Spleen (tissue), 13 donors: ENCODE measurements at places on chromosomes 2 and 18. TPM values are rescaled to one million over a fixed set of nuclear protein-coding genes. Genes with fewer than 3 reads are reported as not detected.

- no peaks in the 10 kb centered on the region for H3K4me1 ChIP-seq
- no peak overlapping the region for H3K4me3 ChIP-seq
- no peaks in the 10 kb centered on the region for H3K36me3 ChIP-seq
- H3K27me3 ChIP-seq, result no peaks in the 10 kb centered on the region
- no peak overlapping the region for H3K27ac ChIP-seq
These were observed 302.4 kb downstream of the LRRTM1 start for GRCh38 chr2:80002112-80002511.

The WDR75 gene
- polyA plus RNA-seq, result 27.1 TPM

The PLCL1 gene
- 0.68 TPM for polyA plus RNA-seq

The ID2 gene
- 42.8 TPM for polyA plus RNA-seq

- no peak overlapping the region for H3K27ac ChIP-seq
- peaks cover 6% of the 10 kb centered on the region for H3K4me1 ChIP-seq
- H3K4me3 ChIP-seq, result no peak overlapping the region
- no peaks in the 10 kb centered on the region for H3K27me3 ChIP-seq
These were observed 146.5 kb upstream of the MGAT5 start for GRCh38 chr2:134107402-134107801.

DNA sequence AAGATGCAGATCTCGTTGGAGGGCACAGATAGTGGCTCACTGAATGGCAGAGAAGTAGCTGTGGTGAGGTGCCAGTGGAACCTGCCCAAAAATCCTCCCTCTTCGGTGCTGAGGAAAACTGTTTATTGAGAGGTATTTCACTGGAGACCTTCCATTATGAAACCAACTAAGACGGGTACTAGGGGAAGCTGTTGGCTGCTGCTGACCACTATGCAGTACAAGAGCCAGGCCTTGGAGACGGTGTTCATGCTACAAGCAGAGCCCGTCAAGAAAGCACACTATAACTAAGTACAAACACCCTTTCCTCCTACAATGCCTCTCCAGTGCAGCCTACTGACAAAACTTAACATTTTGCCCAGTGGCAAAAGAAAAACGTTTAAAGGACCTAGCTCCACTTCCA, 4.6 kb downstream of the ARL5A start:
- H3K4me1 ChIP-seq, result peaks cover 45% of the 10 kb centered on the region
- no peak overlapping the region for H3K27ac ChIP-seq
- no peak for DNase-seq
- H3K4me3 ChIP-seq, result no peak overlapping the region

DNA sequence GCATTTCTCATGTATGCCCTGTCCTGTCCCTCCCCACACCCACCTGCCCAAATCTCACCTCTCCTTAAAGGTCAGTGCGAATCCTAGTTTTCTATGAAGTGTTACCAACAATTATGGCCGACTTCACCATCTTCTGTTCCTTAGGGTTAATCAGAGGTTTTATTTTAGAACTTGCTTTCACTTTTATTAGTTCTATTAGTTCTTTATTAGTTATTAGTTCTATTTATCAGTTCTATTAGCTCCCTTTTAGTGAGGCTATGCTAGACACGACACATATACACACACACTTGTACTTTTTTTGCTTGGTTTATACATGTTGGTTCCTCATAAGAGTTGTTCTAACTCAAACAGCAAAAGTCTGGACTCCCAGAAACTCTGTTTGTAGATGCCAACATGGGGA, 176.8 kb upstream of the MSH6 start:
- H3K27me3 ChIP-seq, result no peaks in the 10 kb centered on the region
- no peaks in the 10 kb centered on the region for H3K4me1 ChIP-seq
- H3K27ac ChIP-seq, result no peak overlapping the region
- DNase-seq, result no peak
- no peaks in the 10 kb centered on the region for H3K36me3 ChIP-seq
- no peak overlapping the region for H3K4me3 ChIP-seq

DNA sequence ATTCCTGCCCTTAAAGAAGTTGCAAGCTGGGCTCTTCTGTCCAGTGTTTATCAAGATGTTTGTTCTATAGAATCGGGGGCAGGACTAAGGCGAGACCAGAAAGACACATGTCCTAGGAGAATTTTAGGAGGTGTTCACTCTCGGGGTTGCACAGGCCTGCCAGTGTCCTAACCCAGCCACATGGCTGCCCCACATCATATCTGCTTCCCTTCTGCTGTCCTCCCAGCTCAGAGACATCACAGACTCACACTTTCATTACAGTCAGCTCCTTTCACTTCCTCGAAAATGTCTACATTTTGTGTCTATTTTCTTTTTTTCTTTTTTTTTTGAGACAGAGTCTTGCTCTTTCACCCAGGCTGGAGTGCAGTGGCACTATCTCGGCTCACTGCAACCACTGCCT, 10.7 kb upstream of the MRO start:
- no peak for DNase-seq
- H3K4me3 ChIP-seq, result no peak overlapping the region
- H3K36me3 ChIP-seq, result no peaks in the 10 kb centered on the region
- no peaks in the 10 kb centered on the region for H3K27me3 ChIP-seq
- H3K27ac ChIP-seq, result no peak overlapping the region
- no peaks in the 10 kb centered on the region for H3K4me1 ChIP-seq

The E2F6 gene
- 4.7 TPM for polyA plus RNA-seq

- H3K36me3 ChIP-seq, result no peaks in the 10 kb centered on the region
- H3K27ac ChIP-seq, result no peak overlapping the region
- H3K27me3 ChIP-seq, result no peaks in the 10 kb centered on the region
- no peak overlapping the region for H3K4me3 ChIP-seq
- H3K4me1 ChIP-seq, result no peaks in the 10 kb centered on the region
These were observed 62.6 kb downstream of the TRPM8 start for GRCh38 chr2:233979748-233980147.

The CDKL4 gene
- polyA plus RNA-seq, result not detected

The UGT1A7 gene
- not detected for polyA plus RNA-seq

DNA sequence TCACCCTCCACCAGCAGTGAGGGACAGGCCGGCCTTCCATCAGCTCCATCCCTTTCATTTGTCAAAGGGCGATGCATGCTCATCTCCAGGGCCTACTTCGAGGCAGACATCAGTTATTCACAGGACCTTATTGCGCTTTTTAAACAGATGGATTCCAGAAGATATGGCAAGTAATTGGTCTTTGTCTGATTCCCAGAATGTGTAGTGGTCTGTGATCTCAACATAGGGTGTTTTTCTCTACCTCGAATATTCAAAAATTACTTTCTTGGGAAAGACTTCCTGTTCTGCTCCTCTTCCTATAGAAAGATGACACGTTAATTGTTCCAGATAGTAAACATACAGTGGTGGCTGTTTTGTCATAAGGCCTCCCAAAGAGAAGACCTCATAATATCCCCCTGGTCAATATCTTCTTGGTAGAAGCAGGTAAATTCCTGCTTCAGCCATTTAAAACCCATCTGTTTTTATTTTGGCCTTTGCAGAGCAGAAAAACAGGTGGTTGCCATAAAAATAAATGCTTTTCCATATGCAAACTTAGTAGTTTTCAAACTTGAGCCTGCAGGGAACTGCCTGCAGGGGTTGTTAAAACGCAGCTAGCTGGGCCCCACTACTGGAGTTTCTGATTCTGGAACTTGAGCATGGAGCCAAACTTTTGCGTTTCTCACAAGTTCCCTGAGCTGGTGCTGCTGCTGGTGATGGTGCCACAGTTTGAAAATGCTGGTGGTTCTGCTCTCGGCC, 8.2 kb downstream of the SMARCAL1 start:
- H3K27ac ChIP-seq, result no peak overlapping the region
- no peak overlapping the region for H3K4me3 ChIP-seq

The CYS1 gene
- polyA plus RNA-seq, result 0.43 TPM

GRCh38 chr18:39990540-39990939, 1964.5 kb upstream of the PIK3C3 start:
- H3K36me3 ChIP-seq, result no peaks in the 10 kb centered on the region
- no peak overlapping the region for H3K27ac ChIP-seq
- no peaks in the 10 kb centered on the region for H3K27me3 ChIP-seq
- no peak for DNase-seq
- H3K4me3 ChIP-seq, result no peak overlapping the region
- H3K4me1 ChIP-seq, result no peaks in the 10 kb centered on the region

- no peak overlapping the region for H3K4me3 ChIP-seq
- no peaks in the 10 kb centered on the region for H3K27me3 ChIP-seq
- no peak overlapping the region for H3K27ac ChIP-seq
- no peaks in the 10 kb centered on the region for H3K36me3 ChIP-seq
- H3K4me1 ChIP-seq, result peaks cover 6% of the 10 kb centered on the region
These were observed 113.4 kb upstream of the AQP4 start for GRCh38 chr18:26978812-26979341.

DNA sequence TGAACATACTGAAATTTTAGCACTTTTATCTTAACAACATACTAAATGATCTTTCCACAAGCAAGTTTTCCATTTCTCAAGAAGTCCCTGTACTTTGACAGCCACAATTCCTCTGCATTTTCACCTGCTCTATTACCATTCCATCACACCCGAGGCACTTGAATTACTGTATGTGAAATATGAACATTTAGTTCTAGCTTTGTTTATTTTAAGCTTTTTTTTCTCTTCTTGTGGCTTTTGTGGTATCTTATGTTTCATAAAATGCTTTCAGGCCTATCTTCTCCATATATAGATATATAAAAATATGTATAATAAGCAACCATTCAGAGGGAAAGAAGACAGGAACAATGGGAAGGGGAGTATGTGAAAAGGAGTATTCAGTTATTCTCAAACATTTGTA, 693.9 kb downstream of the SATB2 start:
- H3K36me3 ChIP-seq, result no peaks in the 10 kb centered on the region
- no peak for DNase-seq
- H3K4me3 ChIP-seq, result no peak overlapping the region
- H3K27me3 ChIP-seq, result no peaks in the 10 kb centered on the region
- no peaks in the 10 kb centered on the region for H3K4me1 ChIP-seq

The FBXO48 gene
- 0.72 TPM for polyA plus RNA-seq

- no peak overlapping the region for H3K27ac ChIP-seq
- H3K4me3 ChIP-seq, result no peak overlapping the region
- no peak for DNase-seq
- peaks cover 12% of the 10 kb centered on the region for H3K4me1 ChIP-seq
- peaks cover 5% of the 10 kb centered on the region for H3K27me3 ChIP-seq
These were observed 231.2 kb downstream of the MYO3B start for GRCh38 chr2:170409164-170409535.

DNA sequence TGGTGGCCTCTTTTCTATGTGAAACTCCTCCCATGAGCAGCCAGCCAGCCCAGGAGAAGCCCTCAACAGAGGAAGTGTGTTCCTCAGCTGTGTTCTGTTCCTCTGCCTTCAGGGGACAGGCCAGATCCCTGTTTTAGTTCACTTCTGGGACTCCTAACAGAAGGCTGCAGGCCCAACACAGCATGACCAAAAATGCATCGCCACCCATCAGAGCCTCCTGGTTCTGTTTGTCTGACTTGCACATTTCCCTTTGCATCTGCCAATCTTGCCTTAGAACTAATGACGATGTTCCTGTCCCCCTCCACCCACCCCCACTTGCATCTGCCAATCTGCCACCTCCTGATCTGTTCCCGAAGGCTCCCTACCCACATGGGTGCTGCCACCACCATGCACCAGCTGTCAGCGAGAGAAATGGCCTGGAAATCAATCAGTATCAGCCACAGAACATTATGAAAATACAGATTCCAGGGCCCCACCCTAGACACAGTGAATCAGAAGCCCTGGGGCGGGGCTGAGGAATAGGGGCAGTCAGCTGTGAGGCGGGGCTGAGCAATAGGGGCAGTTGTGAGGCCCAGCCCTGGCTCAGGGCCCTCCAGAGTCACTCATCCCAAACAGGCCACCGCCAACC, 51.0 kb downstream of the FAM168B start:
- peaks cover 16% of the 10 kb centered on the region for H3K27me3 ChIP-seq
- DNase-seq, result no peak
- no peak overlapping the region for H3K4me3 ChIP-seq
- no peak overlapping the region for H3K27ac ChIP-seq
- H3K36me3 ChIP-seq, result peaks cover 16% of the 10 kb centered on the region
- H3K4me1 ChIP-seq, result peaks cover 10% of the 10 kb centered on the region

DNA sequence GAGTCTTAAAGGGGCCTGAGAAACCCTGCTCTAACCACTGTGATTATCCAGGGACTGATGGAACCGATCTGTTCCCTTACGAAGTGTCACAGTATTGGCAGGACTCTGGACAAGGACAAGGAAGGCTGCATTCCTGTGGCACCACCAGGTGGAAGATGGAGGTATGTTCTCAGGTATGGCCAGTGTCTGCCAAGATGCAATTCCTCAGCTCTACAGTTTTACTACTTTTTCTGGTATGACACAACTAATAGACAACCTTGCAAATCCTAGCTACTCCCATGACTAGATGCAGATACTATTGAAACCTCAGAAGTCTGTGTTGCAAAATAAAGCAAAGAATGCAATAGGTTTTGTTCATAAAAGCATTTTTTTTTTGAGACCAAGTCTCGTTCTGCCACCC, 14.6 kb downstream of the RAB31 start:
- H3K4me3 ChIP-seq, result no peak overlapping the region
- no peak overlapping the region for H3K27ac ChIP-seq
- no peaks in the 10 kb centered on the region for H3K27me3 ChIP-seq
- H3K36me3 ChIP-seq, result no peaks in the 10 kb centered on the region
- DNase-seq, result no peak
- H3K4me1 ChIP-seq, result peaks cover 9% of the 10 kb centered on the region

DNA sequence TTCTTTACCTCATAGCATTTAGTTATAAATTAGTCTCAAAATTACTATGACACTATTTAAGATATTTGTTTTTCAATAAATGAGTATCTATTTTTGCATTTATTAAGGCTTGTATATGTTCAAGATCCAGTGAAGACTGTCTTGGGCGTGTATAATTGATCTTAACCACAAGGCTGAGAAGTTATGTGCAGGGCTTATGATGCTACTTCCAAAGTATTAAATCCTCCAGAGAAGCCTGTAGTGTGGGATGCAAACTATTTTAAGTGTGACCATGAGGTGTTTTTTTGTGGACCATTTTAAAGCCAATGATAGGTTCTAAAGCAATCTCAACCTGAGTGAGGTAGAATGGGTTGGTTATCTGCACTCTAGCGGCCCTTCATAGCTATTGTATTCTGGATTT, 219.9 kb downstream of the ZNF407 start:
- H3K36me3 ChIP-seq, result no peaks in the 10 kb centered on the region
- H3K4me3 ChIP-seq, result no peak overlapping the region
- no peaks in the 10 kb centered on the region for H3K4me1 ChIP-seq
- H3K27me3 ChIP-seq, result no peaks in the 10 kb centered on the region
- no peak overlapping the region for H3K27ac ChIP-seq

DNA sequence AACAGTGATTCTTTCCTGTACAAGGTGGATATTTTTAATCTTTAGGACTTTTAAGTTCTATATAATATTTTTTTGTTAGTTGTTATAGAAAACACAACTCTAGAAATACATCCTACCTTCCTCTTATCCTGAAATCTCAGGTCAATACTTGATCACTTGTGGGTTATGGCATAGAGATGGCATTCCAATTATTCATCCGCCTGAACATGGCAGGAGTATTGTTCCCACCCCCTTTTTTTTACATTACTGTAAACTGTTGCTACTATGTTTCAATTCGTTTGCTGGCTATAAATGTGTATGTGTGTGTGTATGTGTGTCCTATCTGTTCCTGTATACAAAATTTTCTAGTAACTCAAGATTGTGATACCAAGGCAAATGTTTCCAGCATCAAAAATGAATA, 43.3 kb upstream of the FN1 start:
- H3K4me1 ChIP-seq, result no peaks in the 10 kb centered on the region
- no peak overlapping the region for H3K4me3 ChIP-seq
- no peak overlapping the region for H3K27ac ChIP-seq
- no peak for DNase-seq
- no peaks in the 10 kb centered on the region for H3K27me3 ChIP-seq
- no peaks in the 10 kb centered on the region for H3K36me3 ChIP-seq
